Fibroblast of villous mesenchyme (primary cell): ENCODE measurements at places on chromosomes 6 and 20.

DNA sequence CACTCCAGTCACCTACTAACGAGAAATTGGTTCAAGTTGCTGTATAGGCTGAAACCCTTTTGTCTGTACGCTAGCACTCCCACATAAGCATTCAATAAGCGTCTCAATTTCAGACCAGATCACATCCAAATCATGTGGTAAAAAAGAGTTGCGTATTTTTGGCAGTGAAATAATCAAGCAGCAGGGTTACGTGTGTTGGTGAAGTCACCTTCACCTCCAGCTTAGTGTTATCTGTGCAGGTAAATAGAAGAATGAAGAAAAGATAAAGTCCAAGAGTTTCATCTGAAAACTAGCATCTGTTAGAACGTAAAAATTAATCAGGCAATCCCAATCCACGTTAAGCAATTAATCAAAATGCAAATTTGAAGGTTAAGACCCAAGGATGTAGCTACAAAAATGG is 11.3 kb downstream of the SSR1 start:
- no peak for DNase-seq

DNA sequence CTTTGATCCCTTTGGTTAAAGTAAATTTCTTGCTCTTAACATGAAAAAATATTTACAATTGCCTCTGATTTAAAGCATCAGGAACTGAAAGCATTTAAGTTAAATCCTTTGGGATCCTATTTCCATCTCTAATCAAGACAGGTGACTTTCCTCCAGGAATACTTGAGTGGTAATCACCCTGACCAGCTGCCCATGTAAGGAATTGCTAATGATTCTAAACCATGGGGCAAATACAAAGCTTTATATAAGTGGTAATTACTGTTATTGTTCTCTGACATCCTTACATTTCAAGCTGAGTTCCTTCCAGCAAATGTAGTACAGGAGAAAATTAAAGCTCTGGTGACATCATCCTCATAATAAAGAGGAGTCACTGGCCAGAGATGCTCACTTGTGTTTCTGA is 100.6 kb downstream of the CRYBG1 start:
- DNase-seq, result no peak

- DNase-seq, result peak; percentile 78
These were observed 44.3 kb downstream of the TRERF1 start for GRCh38 chr6:42407379-42407778.

DNA sequence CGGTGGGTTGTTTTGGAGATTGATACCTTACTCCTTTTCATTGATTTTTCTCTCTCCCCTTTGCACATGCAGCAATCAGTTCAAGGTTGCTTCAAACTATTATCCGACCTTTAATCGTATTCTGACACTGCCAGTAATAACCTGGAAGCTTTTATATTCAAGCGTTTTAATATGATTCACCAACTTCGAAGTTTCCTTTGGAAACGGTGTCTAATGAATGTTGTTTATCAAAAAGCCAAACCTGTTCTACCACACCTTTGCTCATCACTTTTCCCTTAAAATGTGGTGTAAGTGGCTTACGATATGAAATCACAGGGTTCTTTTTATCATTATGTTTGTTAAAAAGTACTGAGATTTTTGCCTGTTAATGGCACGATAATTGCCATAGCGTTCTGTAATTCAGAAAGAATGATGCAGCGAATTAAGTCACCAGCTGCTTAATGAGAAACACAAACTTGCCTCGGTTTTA is 660 bp downstream of the STXBP5 start:
- DNase-seq, result peak; percentile 28
